ENCODE measurements at places on chromosomes 2 and 18.

DNA sequence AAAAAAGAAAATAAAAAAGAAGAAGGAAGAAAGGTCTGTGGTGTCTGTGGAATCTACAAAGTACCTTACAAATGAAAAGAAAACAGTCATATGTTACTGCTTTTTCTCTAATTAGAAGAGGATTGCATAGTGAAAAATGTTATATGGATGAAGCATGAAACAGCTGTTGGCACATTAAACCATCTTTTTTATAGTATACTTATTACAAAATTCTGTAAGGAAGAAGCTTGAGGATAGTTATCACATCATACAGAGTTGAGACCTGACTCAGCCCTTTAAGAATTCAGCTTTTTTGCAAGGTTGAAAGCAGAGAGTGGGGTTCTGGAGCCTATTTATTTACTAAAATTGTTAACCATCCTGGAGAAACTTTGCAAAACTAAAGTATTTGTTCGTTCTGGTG lies 222.7 kb downstream of the PHLPP1 start:
- DNase-seq: peak; percentile 52

- DNase-seq: peak; percentile 10
Observed at GRCh38 chr18:43159086-43159770, 43.7 kb upstream of the RIT2 start.

- DNase-seq: no peak
Observed at GRCh38 chr18:79566771-79567431, 112.7 kb upstream of the CTDP1 start.

GRCh38 chr2:226116346-226116745 lies 683.3 kb downstream of the IRS1 start:
- no peak for DNase-seq

DNA sequence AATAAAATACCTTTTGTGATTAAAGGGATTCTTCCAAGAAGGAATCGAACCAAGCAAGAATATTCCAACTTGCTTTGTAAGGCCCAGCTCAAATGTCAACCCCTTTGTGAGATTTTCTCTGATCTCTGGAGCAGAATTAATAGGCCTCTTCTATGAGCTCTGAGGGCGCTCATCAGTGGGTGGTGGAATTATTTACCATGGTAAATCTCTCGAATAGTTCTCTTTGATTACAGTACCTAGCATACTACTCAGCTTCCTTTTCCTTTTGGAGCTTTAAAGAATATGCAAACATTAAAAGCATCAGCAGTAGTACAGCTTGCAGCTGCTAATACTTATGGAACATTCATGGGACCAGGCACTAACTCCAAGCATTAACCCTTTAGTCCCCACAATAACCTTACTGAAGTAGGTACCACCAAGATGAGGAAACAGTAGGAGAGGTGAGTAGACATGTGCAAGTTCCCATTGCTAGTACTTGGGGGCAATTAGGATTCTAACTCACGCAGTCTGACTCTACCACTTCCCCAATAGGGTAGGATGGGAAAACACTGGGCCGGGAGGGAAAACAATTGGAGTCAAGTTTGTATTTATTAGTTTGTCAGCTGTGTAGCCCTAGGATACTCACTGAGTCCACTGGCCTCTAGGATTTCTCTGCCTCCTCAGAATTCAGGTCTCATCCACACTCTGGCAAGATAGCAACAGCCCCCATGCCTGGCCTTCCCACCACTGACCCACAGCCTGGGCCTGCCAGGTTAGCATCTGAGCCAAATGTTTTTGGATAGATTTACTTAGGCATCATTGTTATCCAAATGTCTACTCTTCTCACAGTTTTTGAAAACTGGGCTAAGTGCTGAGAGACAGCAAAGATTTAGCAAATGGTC lies 21.7 kb downstream of the ADD2 start:
- DNase-seq: no peak

DNA sequence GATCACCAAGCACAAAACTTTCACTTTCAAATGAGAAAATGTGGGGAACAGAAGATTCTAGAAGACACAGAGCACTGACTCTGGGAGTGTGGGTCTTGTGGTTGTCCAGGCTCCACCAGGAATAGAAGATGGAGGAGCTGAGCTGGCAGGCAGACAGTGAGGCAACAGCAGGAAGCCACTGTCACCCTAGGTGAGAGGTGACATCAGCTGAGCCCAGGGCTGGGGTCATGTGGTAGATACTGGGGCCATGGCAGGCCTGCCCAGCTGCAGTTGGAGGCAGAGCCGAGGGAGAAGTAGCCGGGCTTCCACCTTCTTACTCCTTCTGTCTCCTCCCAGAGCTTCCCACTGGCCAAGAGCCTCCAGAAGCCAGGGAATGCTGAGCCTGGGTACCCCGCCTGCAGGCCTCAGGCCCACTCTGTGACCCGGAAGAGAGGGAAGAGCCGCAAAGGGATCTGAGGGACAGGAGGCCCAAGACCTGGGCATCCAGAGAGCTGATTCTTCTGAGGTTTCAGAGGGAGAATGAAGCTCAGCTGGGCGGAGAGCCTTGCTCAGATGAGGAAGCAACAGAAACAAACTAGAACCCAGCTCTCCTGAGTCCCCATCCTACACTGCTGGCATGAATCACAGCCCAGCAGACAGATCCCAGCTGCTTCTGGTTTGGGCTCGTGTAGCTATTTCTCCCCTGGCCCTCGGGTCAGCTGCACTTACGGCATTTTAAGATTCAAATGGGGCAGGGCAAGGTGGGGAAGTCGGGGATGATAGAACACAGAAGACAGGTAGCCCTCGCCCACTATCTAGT lies 39.8 kb upstream of the ASAP2 start:
- no peak for DNase-seq

GRCh38 chr2:237236188-237236587 lies 150.5 kb downstream of the COPS8 start:
- peak; percentile 60 for DNase-seq

GRCh38 chr2:197356136-197356535 lies 45.6 kb upstream of the ANKRD44 start:
- DNase-seq: no peak

DNA sequence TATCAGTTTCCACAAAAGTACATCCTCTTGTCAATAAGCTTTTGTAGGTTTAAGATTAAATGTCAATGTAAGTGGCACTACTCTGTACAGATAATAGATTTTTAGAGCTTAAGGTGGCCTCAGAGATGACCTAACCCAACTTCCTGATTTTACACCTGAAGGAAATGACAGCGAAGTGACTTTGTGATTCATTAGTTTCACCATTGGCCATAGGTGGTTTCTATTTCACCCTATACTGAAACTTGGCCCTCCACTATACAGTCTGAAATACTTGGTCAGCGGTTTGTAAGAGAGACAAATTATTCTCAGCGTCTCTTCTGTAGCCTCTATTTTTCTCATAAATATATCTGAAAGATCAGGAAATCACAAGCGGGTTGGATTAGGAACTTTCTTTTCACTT lies 330.4 kb upstream of the FAM98A start:
- no peak for DNase-seq

Measured in fibroblast of skin of right biceps (primary cell).